Caco-2 (cell line): ENCODE measurements at places on chromosomes 4 and X.

GRCh38 chr4:174314770-174315169 lies 31.1 kb downstream of the CEP44 start:
- DNase-seq: no peak

- peak; percentile 60 for DNase-seq
Observed at GRCh38 chrX:109890910-109891502, 111.9 kb upstream of the TMEM164 start.

- no peak for DNase-seq
Observed at GRCh38 chr4:165828928-165829327, 44.1 kb upstream of the TLL1 start.

DNA sequence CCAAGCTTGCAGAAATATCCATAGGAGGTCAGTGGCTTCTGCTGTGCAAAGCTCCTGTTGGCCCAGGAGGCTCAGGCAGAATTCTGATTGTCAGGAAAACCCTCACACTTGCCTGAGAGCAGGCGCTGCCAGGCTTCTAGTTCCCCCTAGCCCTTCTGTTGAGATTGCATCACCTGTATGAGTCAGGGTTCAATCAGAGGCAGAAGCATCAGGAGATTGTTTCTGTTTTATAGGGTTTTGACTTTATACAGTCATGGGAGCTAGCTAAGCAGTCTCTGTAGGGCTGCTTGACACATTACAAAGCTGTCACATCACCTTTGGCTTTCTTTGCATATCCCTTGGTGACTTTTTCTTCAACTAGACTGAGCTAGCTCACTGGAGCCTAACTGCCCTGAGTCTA lies 27.8 kb downstream of the DIPK2B start:
- DNase-seq: no peak

GRCh38 chrX:110108381-110108821 lies 105.5 kb downstream of the TMEM164 start:
- DNase-seq: no peak

GRCh38 chr4:2745516-2745915 lies 10.6 kb downstream of the TNIP2 start:
- no peak for DNase-seq

GRCh38 chr4:37981425-37981824 lies 21.2 kb downstream of the PTTG2 start:
- DNase-seq: no peak

- DNase-seq: no peak
Observed at GRCh38 chr4:109278594-109279031, 23.8 kb downstream of the COL25A1 start.

DNA sequence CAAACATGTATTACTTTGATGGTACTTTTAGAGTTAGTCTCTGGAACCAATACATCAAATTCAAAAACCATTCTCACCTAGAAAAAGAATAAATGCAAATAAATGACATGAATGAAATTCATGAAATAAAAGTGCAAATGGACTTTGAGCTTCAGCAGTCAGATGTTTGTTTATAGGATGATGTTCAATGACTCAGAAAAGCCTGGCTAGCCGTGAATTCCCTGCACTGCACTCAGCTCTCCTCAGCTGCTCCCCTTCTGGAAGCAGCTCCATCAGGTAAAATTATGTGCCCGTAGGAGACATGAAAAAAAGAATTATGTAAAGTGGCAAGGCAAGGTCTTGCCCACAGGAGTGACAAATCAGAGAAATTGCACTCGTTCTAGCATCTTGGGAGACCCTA lies 390.6 kb downstream of the GPM6A start:
- no peak for DNase-seq

- DNase-seq: no peak
Observed at GRCh38 chrX:39677978-39678791, 419.6 kb downstream of the BCOR start.

DNA sequence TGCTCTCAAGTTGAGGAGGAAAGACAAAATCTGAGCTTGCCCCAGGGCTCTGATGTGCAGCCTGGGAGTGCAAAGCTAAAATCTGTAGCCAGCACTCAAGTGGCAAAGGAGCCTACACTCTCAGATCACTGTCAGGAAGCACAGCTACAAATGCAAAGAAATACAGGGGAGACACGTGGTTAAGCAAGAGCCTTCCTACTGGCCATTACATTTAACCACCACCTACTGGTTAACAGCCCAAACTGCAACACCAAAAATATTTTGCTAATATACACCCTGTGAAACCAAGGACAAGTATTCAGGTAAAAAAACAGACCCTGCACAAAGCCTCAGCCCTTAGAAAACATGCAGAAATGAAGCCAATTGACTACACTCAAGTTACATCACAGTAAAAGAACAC lies 170.4 kb upstream of the FGF16 start:
- DNase-seq: no peak

DNA sequence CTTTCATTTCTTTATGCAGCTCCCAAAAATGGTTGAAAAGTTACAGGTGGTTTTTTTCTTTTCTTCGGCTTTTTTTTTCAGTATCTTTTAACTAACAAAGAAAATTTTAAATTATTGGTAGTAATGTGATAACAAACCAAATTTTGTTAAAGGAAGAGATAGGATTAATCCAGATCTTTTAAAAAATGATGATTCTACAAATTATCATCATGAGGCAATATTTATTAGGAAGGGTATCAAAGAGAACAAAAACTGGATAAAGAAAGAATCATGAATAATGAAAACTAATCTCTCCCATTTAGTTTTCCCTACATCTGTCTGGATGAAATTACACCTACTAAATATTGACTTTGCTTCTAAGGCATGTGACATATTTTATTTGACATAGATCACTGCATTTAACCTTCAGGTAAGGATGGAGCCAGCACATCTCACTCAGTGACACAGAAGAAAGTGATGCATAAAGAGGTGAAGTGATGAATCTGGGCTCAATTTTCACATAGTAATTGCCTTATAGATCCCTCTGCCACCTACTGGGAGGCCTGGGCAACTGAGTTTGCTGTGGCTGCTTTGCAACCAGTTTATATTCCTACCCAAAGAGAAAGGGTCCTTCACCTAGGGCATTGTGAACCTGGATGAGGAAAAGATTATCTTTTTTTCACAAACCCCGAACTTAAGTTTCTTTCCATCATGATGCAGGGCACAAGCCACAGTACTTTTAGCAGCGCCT lies 155.6 kb downstream of the HNRNPD start:
- peak; percentile 29 for DNase-seq

DNA sequence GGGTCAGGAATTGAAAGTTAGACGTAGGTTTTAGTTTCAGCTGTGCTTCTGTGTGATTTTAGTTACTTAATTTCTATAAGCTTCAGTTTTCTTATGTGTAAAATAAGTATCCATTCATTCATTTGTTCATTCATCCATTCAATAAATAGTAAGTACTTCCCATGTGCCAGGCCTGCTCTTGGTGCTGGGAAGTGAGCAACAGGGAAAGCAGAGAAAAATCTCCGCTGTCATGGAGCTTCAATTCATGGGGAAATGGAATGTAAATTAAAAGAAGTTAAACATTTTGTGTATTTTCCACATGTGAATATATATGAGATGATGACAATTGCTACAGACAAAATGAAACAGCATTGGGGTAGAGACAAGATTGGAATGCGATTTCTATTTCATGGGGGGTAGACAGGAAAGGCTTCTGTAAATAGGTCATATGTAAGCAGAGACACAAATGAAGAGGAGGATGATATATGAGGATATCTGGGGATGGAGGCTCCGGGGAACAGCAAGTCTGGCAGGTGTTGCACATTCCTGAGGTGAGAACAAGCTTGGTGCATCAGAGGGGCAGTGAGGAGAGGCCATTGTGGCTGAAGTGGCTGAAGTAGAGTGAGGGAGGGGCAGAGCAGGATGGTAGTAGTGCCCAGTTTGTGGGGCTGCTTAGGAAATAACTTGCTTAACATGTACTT lies 66.2 kb downstream of the FHIP1A start:
- DNase-seq: no peak

DNA sequence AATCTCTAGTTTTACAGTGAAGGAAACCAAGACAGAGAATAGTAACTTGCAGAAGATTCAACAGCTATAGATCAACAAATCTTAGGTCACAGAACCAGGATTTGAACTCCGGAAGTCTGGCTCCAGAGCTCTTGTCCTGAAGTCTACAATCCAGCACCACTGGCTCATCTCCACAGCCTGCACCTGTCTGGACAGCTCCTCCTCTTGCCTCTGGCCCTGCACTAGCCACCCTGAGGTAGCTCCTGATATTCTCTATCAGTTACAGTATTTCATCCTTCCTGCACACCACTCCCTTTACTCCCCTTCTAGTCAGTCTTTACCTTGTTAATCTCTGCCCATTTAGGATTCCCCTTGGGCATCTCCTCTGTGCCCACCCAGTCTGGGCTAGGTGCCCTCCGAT lies 58.1 kb upstream of the LNX1 start:
- DNase-seq: no peak

GRCh38 chrX:154750301-154751202 lies at the start of gene GAB3:
GAB3 (minus strand) TSS chrX:154751077; CDS start chrX:154751025, 52 bp downstream.
- DNase-seq: no peak

DNA sequence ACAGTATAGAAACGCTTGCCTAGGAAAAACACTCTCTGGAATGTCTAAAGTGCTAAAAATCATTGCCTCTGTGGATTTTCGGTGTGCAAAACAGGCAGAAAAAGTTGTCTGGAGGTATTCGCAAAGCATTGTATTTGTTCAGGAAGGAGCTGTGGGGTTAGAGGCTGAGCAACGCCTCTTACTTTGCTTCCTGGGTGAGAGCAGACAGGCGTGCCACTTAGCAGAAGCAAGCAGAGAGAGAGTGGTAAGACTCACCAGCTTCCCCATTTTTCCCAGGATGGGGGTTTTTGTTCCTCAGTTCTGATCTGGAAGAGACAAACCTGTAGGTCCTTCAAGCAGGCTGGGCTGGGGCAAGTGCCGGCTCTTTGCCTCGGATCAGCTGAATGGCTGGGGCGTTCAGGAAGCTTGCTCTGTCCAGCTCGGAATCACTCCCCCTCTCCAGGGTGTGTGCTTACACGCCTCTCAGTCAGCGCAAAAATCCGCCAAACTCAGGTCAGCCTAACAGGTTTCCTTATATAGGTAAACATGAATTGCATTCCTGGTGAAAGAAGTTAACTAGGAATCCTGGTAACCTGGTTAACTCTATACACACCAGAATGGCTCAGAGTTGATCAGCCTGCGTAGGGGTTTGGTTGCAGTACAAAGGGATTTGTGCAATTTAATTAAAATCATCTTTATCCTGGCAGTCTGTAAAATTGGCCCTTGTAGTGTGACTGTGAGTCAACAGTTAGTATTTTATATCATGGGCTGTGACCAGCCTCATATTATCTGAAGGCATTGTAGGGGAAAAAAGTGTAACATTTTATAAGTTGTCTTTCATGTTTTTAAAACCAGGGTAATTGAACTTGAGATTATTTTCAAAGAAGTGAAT lies 213.1 kb upstream of the MID1 start:
- DNase-seq: peak; percentile 82

DNA sequence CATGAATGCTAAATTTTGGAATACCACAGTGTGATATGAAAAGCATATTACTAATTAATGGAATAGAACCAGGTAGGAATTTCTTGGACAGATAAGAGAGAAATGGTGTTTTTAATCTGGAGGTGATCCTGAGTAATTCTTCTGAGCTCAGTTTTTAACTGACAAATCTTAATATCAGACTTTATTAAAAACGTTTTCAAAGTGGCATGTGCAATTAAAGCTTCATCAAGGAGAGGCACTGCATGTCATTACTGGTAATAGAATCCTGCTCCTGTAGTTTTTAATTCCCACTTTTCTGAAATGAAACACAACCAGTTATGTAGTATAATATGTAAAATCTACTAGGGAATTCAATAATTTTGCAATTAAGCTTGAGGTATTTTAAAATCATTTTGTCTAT lies 7.0 kb upstream of the PTTG2 start:
- no peak for DNase-seq

DNA sequence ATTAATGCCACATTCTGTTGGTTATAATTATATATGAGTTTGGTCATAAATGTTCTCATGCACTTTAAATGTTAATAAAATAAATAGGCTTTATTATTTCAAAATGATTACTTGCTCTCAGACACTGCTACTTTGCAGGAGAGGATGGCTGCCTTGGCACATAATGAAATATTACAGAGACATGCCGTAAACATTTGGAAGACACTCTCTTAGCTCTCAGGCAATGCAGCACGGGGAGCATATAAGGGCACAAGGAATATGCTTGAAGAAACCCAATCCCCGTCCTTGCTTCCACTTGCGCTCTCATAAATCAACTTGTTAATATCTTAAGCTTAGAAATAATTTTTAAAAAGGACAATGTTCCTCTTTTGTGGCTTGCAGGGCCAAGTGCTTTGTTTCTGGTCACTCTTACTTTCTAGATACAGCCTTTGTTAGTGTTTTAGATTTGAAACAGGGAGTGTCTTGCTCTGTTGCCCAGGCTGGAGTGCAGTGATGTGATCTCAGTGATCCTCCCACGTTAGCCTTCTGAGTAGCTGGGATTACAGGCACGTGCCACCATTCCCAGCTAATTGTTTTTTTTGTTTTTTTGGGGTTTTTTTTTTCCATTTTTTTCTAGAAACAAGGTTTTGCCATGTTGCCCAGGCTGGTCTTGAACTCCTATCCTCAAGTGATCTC lies 445.0 kb downstream of the SPRY1 start:
- no peak for DNase-seq

DNA sequence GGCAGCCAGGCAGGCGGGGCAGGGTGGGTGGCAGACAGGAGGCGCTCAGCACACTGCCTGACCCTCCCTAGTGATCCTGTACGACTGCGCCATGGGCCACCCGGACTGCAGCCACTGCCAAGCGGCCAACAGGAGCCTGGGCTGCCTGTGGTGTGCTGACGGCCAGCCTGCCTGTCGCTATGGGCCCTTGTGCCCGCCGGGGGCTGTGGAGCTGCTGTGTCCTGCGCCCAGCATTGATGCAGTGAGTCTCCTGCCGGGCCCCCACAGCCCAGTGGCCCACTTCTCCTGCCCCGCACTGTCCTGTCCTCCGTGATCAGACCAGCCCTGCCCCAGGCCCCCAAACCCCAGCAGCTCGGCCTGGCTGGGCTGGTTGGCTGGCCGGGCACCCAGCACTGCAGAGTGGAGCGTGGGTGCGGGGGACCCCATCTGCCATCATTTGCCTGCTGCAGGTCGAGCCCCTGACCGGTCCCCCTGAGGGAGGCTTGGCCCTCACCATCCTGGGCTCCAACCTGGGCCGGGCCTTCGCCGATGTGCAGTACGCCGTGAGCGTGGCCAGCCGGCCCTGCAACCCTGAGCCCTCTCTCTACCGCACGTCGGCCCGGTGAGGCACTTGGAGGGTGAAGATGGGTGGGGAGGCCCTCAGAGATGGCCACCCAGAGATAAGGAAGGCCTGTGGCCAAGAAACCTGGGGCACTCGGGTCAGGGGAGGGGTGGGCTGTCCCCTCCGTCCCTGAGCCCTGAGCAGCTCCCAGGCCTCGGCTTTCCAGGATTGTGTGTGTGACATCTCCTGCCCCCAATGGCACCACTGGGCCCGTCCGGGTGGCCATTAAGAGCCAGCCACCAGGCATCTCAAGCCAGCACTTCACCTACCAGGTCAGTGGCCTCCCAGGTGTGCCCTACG lies 7.6 kb downstream of the PLXNB3 start:
- DNase-seq: no peak

DNA sequence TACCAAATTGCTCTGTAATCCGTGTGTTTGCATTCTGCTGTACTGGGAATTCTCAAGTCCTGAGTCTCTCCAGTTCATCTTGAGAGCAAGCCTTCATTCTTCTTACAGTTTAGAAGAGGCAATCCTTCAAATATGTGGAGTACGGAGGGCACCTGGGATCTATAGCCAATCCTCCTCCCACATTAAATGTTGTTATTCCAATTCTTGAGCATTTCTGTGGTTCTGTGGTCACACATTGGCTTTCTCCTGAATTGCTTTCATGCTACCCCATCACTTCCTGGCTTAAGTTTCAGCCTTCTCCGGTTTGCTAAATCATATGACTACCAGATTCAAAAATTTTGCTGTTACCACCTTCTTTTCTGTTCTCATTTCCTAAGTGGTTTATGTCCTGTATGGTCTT lies 611.1 kb downstream of the PCDH19 start:
- DNase-seq: no peak

- no peak for DNase-seq
Observed at GRCh38 chrX:150361070-150361776, 1.9 kb upstream of the MAMLD1 start.
